Activated CD4-positive, alpha-beta T cell treated with anti-CD3 and anti-CD28 coated beads, Interleukin-2, amount 50 U/mL, for 48 hours (primary cell): ENCODE measurements at places on chromosomes 7 and 10.
A peak's percentile ranks its signal among the peaks of the same experiment; 100 is the strongest.

DNA sequence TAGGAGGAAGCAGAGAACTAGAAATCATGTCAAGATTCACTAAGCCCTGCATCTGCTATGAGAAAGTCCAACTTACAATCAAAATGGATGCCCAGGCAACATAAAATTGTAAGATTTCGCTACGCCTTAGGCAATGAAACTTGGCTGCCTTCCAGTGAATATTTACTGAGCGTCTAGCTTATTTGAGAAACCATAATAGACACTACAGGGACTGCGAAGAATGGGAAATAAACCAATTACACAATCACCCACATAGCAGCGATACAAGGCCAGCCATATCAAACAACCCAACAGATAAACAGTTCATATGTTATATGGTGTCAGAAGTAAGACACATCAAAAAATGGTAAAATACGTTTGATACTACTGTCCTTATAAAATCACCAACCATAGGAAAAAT lies 545.0 kb upstream of the C7orf33 start:
- DNase-seq: no peak

- DNase-seq: no peak
Observed at GRCh38 chr10:99412099-99412498, 18.3 kb downstream of the GOT1 start.

DNA sequence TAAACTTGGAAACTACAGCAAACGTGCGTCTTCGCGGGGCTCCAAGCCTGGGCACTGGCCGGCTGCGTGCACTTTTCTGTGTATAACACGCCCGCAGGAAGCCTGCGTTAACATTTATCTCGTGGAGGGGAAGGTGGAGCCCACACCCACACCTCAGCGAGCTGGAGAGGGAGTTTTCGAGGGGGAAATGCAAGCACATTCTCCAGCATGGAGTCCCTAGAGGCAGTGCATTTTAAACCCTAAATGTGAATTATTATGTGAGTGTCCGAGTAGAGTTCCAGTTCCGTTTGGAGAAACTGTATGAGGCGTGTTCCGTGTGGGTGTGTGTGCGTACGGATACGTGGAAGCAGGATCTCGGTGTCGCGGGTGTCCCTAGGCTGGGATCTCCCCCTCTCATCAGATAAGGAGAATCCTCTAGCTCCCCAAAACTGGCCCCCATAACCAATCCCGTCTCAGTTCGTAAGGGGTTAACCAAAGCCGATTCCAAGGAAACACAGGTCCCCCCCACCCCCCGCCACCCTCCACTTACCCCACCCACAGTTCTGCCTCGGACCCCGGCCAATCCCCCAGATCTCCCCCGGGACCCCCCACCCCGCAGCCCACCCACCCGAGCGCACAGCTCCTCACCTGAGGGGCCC lies 403 bp downstream of the CDK6 start:
- peak; percentile 65 for DNase-seq

DNA sequence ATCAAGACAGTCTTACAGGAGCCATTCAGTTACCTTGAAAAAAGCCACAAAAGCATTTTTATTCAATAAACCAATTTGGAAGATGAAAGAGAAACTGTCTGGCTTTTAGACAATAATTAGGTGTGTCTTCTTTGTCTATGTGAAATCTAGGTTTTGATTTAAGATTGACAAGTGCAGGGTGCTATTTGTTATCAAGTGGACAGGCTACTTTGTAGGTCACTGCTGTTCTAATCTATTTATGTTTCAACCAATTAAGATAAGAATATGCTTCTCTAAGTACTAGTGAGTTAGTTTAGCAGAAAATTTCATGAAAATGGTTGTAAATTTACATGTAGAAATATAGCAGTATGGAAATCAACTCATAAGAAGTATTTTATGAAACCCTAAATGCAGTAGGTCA lies 177.5 kb downstream of the CACNA2D1 start:
- DNase-seq: no peak

GRCh38 chr10:29691564-29692072 lies 56.8 kb upstream of the SVIL start:
- no peak for DNase-seq

- peak; percentile 3 for DNase-seq
Observed at GRCh38 chr10:46560381-46560780, 3.9 kb upstream of the GPRIN2 start.

GRCh38 chr10:16280595-16280994 lies 156.2 kb upstream of the PTER start:
- no peak for DNase-seq

DNA sequence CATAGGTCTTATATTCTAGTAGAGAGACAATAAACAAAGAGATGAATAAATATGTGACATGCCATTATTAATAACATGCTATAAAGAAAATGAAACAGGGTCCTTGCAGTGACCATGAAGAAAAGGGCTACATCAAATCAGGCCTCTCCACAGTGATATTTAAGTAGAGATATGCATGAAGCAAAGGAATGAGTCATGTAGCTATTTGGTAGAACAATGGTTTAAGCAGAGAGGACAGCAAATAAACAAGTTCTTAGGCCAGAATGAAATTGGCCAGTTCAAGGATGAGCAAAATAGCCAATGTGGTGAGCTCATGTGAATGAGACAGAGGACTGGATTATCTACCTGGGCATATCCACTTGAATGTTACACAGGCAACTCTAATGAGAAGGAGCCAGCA lies 172.2 kb upstream of the FERD3L start:
- DNase-seq: no peak
